Tongue (tissue), 3 donors: ENCODE measurements at places on chromosomes 2 and 18.

GRCh38 chr2:47043142-47043890 lies 111.8 kb downstream of the STPG4 start:
- DNase-seq, result peak; percentile 83

GRCh38 chr2:147449323-147449991 lies 395.4 kb upstream of the ACVR2A start:
- peak; percentile 46 for DNase-seq

GRCh38 chr2:171100370-171100769 lies 60.3 kb downstream of the TLK1 start:
- no peak for DNase-seq

- DNase-seq, result no peak
Observed at GRCh38 chr2:151111599-151112278, 149.9 kb downstream of the RBM43 start.

DNA sequence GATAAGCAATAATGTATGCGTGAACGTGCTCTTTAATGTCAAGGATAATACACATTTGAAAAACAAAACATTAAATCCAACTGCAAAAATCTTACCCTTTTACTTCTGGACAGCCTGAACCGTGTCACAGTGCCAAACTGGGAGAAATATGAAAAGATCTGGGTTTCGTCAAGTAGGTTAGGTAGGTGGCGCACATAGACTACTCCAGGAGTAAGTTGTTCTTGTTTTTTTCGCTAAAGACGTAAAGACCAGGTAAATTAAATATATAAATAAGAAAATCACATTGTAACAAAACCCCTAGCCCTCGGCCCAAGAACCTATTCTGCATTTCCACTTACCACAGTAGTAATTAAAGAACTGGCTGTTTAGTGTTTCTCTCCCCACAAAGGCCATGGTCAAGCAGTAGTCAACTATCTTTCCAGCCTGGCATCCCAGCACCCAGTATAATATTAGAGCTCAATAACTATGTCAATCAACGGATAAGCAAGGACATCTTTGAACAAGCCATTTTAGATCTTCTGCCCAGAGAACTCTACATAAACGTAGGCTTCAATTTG lies 1.1 kb downstream of the NIFK start:
- peak; percentile 53 for DNase-seq

DNA sequence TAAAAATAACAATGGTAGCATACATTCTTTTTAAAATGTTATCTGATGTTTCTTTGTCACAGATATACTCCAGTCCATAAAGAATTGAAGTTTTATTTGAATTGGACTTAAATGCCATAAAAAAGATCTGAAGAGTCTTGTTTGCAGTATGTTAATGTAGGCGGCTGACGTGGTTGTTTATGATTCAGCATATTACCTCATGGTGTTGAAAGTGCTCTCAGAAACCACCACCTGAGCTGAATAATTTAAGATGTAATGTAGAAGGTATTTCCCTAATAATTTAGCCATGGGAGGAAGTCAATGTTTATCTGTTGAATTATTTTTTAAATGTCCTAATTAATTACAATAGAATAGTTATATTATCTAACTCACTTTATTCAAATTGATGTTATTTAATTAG lies 58.6 kb upstream of the CHN1 start:
- DNase-seq, result no peak
